Right cardiac atrium (tissue), 5 donors: ENCODE measurements at places on chromosomes 5 and 9. TPM values are rescaled to one million over a fixed set of nuclear protein-coding genes. Genes with fewer than 3 reads are reported as not detected.

- no peak for DNase-seq
These were observed 12.2 kb upstream of the ELL2 start for GRCh38 chr5:95973793-95974325.

GRCh38 chr5:98909363-98909762, 19.4 kb downstream of the CHD1 start:
- no peak for DNase-seq

DNA sequence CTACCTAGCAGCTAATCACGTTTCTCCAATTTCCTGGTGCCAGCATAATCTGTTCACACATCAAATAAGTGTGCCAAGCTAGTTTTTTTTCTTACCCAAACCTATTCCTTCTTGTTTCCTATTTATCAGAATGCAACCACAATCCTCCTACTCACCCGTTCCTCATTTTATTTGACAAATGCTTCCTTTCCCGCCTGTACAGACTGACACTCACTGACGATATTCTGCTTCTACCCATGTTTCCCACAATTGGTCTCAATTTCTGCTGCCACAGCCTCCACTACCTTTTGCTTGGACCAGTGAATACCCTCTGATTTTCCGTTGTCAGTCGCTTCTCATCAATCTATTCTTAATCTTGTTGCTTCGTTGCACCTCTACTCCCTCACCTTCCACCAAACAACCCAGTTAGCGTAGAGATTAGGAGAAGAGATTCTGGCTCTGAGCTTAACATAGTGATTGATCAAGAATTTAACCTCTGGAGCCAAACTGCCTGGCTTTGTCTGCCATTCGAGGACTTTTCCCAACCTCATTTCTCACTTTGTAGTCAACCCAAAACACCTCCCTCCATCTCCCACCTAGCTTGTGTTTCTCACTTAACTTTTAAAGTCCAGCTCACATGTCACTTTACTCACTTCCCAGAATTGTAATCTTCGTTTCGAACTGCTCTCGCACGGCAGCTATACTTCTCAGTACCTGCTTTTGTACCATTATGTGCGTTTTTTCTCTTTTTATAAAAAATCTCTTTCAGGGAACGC, 729 bp upstream of the TMEM38B start:
- DNase-seq = no peak

Gene IL13
- not detected for total RNA-seq

- DNase-seq = no peak
These were observed 209.7 kb downstream of the CAAP1 start for GRCh38 chr9:26682796-26683496.

Gene BHMT2
- 40.3 TPM for total RNA-seq

DNA sequence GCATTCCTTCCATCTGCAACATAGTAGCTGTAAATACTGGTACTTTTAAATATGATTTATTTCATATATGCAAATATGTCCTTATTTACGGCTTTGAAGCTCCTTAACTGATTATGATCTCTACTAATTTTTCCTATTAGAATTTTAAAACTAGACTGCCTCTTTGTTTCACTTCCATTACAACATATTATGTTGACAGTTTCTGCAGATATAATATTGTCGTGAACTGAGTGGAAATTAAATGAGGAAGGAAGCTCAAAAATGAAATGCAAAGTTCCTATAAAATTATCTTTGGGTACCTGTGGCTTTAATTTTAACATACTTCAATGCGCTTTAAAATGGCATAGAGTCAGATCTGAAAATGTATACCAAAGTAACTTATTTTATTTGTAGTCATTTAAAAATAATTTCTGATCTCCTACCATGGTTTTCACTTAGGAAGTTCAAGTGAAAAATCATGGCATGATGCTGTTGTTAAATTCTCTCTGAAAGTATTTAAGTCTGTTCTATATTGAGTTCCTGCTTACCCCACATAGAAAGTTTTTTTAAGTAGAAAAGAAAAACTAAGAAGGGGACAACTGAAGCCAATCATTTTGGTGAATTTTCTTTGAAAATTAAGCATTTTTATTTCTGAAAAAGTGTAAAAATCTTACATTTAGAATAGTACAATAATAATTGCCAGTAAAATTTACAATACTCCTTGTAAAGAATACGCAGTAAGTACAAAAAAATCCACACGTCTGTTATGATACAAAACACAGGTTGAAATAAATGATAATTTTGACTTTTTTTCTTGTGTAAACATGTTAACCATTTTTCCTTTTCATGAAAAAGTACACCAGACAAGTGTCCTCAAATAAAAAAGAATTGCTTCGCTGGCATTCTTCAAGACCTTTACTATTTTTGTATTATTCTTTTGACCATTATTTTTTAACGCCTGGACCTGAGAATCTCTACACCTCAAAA, 2.6 kb downstream of the FOXD1 start:
- no peak for DNase-seq

GRCh38 chr5:96302174-96302738, 130.8 kb downstream of the PCSK1 start:
- no peak for DNase-seq

DNA sequence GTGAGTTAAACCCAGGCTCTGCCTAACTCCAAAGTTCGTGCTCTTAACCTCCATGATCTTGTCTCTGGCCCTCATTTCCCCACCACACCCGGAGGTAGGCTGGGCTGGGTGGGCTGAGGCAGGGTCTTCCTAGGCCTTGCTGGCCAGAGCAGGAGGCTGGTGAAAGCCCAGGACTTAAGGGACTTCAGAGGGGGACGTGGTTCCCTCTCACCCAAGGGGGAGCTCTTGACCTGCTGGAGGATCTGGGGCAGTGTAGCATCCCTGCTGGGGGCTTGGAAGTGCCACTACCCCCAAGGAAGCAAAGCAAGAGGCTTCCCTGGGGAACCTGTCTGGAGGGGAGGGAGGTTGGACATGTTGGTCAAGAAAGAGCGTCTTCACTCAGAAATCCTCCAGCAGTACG, 14.7 kb downstream of the PITX1 start:
- DNase-seq = no peak

GRCh38 chr9:9912459-9912858, 700.3 kb downstream of the PTPRD start:
- DNase-seq = no peak

- DNase-seq = no peak
These were observed 17.9 kb downstream of the FGF18 start for GRCh38 chr5:171437286-171437821.

DNA sequence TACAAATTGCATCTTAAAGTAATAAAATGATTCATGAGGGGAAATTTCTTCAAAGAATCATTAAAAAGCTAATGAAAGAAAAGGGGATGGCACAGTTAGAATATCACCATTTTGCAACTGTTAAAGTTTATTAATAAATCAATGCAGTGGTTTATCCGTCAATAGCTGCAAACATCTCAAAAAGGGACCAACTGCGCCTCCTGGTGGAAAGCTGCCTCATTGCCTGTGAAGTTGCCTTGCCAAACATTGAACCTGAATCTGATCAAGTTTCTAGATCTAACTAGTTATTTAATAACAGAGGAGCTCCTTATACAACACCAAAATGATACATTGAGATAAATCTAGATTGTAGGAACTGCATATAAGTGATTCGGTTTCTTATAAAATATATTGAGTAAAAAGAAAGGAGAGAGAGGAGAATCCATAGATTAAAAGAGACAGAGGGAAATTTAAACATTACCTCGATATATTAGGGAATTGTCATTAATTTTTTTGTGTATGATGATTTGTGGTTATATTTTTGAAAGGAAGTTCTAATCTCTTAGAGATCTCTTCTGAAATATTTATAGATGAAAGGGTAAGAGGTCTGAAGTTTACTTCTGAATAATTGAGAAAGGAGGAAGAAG, 6.9 kb upstream of the NDUFB6 start:
- peak; percentile 66 for DNase-seq

- no peak for DNase-seq
These were observed 8.8 kb upstream of the ADRB2 start for GRCh38 chr5:148817606-148818005.

Gene NXNL2
- total RNA-seq = 0.25 TPM

Gene FAM169A
- total RNA-seq = 7.9 TPM

- DNase-seq = no peak
These were observed 19.6 kb downstream of the CLPTM1L start for GRCh38 chr5:1325191-1325741.

Gene TEX48
- total RNA-seq = not detected

- DNase-seq = no peak
These were observed 72.7 kb upstream of the FCN2 start for GRCh38 chr9:134807716-134808446.

Gene STPG3
- total RNA-seq = 0.32 TPM

DNA sequence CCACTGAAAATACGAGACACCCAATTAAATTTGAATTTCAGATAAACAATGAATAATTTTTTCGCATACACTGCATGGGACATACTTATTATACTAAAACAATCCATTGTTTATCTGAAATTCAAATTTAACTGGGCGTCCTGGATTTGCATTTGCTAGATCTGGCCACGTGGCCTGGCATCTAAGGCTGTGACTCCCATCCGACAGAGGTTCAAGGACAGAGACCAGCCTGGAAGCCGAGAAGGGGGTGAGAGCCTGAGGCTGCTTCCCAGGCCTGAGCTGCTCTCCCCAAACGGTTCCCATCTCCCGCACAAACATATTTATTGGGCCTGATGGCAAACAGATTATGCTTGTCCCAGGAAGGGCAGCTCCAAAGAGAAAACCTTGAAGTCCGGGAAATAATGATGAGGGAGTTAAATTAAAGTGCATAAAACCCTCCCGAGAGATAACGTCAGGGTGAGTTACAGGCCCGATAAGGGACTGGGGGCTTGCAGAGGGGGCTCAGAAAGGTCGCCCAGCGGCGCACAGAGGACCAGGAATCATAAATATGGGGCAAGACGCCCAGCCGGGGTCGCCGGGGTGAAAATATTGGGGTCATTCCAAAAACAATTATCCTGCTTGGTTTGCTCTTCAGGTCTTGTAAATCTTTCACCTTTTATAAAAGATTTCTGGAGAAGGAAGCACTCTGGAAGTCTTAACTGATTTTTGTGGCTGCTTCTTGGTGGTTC, 163.7 kb downstream of the GAPVD1 start:
- no peak for DNase-seq

Gene ZNF354C
- 6.2 TPM for total RNA-seq

GRCh38 chr9:106879439-106879882, 16.5 kb downstream of the ZNF462 start:
- no peak for DNase-seq

- no peak for DNase-seq
These were observed 350.8 kb downstream of the DMRT2 start for GRCh38 chr9:1400983-1401382.

GRCh38 chr5:80097451-80097850, 62.3 kb downstream of the THBS4 start:
- DNase-seq = no peak

DNA sequence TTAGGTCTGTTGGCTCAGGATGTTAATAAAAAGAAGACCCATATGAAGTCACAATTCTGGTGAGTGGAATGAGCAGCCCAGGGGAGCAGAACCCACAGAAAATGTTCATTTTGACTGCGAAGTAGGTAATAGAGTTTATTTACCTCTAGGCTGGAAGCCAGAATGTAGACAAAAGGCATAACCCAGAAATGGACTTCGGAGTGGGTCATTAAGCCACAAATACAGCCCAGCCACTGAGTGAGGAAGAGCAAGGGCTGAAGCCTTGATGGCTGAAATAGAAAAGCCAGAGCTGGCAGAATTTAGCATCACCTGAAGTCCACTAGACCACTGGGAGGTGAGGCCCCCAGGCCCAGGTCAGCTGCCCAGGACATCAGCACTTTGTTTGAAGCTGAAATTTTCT, 168.0 kb downstream of the NXNL2 start:
- no peak for DNase-seq

Gene RALGDS
- total RNA-seq = 36.3 TPM

Gene ZFP2
- 0.91 TPM for total RNA-seq

GRCh38 chr5:66701244-66701643, 105.1 kb downstream of the MAST4 start:
- no peak for DNase-seq

GRCh38 chr5:179874536-179875292, 16.1 kb upstream of the MRNIP start:
- no peak for DNase-seq

DNA sequence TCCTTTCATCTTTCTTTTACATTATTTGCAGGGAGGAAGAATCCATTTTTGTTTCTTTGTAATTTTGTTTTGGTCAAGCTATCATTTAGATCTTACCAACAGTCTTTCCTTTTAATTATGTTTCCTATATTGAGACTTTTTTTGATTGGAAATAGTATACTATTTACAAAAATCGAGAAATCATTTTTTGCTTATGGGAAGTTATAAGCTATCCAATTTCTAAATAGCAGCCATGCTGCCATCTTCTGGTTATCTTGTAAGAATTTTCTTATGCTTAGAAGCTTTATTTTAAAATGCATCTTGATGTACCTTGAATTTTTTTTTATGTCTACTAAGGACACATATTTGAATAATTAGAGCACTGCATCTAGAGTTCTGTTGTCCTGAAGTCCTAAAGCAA, 821.2 kb downstream of the PTPRD start:
- no peak for DNase-seq

DNA sequence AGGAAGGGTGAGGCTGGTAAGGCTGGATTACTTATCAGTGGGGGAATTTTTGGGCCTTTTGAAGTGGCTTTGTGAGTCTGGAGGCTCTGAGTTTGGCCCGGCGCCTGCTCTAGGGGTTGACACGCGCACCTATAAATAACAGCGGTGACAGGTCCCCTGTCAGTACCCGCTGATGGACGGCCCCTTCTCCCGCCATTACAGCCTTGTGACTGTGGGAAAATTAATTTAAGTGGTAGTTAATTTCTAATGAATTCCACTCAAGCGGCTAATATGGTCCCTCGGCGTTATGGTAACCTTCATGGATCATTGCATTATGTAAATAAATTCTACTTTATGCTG, 16.5 kb downstream of the MRPL36 start:
- peak; percentile 56 for DNase-seq

GRCh38 chr5:170752257-170753215, 31.0 kb upstream of the GABRP start:
- DNase-seq = no peak

GRCh38 chr5:135890296-135890695, 5.3 kb downstream of the IL9 start:
- DNase-seq = peak; percentile 60

DNA sequence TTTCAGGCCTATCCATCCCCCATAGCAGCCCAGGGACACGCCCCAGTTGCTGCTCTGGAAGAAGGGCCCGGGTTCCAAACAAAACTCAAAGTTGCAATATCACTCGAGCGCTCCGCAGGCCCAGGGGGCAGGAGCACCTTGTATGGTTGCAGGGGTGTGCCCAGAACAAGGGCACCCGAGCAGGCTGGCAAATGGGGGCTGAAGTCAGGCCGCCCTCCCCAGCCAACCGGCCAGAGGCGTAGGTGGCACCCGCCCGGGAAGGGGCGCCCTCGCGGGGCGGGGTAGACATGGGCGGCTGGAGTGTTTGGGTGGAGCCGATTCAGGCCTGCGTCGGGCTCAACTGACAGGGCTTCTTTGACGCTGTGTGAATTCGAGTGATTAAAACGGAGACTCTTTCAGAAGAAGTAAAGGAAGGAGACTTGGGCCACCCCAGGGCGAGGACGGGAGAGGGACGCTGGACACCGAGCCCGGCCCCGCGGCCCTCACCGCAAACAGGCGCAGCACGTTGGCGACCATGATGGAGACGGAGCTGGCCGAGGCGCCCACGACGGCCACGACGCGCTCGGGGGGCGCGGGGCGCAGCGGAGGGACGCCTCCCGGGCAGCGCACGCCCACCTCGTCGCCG, 1.1 kb downstream of the GRM6 start:
- DNase-seq = no peak

GRCh38 chr9:70639853-70640814, 225.7 kb upstream of the KLF9 start:
- no peak for DNase-seq
